ENCODE measurements at places on chromosomes 2 and 18.

- no peak for DNase-seq
Measured at GRCh38 chr2:194223218-194223617, 1433.8 kb upstream of the SLC39A10 start.

DNA sequence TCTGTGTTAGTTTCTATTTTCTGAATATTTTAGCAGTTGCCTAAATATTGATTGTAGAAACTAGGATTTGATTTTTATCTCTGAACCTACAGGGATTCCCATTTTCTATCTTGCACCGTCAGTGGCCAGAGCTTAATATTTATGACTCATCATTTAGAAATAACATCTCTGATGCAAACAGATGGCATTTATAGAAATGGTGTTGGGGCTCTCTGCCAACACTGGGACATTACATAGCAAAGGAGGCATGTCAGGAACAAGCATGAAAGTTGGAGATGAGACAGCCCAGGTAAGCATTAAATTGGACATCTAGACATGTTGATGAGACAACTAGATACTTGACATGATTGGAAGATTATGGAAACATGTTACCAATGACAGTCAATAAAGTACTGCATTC, 165.3 kb upstream of the SYT4 start:
- DNase-seq = no peak

DNA sequence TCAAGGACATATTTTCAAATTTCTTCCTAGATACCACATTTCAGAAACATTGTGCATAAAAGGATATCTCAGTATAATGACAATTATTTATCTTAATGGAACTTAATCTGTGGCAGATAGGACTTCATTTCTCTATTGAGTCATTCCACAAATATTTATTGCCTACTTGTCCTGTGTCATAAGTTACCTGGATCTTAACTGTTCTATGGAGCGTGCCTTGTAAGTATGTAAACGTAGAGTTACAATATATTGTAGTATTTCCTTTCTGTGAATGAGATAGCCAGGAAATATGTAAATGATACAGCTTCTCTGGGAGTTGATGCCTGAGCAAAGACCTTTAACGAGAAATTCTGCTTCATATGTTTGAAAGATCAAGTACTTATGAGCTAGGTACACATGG, 2.5 kb downstream of the AGFG1 start:
- no peak for DNase-seq

- no peak for DNase-seq
Measured at GRCh38 chr2:236840857-236841256, 244.8 kb upstream of the COPS8 start.

DNA sequence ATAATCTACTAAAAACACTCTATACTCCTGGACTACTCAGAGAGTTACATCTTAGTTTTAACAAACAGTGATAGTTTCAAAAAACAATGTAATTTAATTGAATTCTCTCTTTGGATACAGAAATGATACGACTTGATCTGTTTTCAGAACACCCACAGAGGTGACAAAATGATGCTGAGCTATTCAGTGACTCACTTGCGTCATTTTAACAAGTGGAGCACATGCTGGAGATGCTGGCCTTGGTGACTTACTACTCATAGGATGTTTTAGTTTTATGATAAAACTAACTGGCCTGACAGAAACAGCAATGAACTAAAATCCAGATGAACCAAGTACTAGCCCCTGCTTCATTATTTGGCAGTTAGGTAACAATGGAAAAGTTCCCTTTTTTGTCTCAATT, 101.3 kb upstream of the ITGB6 start:
- DNase-seq = no peak

DNA sequence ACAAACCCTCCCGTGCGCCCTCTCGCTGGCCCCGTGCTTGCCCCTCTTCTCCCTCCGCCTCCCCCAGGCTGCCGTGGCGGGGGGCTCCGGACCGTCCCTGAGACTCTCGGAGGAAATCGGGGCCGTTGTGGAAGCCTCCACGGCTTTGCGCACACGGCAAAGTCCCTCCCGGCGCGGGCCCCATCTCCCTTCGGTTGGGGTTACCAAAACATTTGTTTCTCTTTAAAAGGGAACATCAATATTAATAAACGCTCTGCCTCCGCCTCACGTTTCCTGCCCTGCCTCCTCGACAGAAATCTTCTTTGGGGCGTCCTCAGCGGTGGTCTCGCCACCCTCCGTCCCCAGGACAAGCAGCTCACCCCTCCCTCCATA, 3.8 kb downstream of the PAX3 start:
- DNase-seq = no peak

DNA sequence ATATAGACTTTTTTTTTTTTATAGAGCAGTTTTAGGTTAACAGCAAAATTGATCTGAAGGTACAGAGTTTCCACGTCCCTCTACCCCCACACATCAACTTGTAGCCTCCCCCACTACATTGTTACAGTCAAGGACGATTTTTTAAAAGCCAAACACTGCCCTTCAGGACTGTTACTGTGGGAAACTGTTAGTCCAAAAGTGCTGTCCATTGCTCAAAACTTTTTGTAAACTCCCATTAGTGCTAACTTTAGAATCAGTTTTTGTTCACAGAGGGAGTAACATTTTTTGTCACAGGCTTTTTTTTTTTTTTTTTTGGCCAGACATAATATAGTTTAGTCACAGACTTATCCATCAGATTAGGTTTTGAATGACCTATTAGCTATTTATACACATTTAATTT, 24.1 kb downstream of the ELP2 start:
- no peak for DNase-seq

DNA sequence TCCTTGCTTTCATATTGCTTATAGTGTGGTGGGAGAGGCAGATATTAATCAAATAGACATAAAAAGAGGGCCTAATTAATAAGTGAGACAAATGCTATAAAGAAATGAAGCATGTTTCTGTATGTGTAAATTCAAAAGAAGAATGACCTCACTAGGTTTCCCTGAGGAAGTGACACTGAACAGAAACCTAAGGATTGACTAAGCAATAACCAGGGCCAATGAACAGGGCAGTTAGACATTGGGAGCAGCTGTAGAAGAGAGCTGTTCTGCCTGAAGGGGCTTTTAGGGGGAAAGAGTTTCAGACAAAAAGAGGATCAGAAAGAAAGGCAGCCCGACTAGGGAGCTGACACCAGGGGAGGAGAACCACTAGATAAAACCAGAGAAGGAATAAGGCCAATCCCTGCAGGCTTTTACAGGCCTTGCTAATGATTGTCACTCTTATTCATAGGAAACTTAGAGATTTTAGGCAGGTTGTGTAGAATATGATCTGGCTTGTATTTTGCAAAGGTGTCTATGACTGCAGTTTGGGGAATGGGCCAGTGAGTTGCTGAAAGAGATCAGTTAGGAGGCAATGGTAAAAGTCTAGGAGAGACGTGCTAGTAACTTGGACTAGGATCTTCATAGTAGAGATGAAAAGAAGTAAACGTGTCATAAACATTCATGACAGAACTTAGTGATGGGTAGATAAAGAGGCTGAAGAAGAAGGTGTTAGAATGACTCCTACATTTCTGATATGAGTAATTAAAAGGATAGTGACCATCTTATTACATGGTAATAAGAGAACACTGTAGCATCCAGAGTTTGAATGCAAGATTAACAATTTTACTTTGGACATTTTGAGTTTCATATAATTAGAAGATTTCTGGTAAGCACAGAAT, 26.8 kb upstream of the NABP1 start:
- no peak for DNase-seq

- no peak for DNase-seq
Measured at GRCh38 chr2:40265602-40266001, 186.3 kb downstream of the SLC8A1 start.

GRCh38 chr2:178241844-178242551, 47.7 kb downstream of the OSBPL6 start:
- no peak for DNase-seq

DNA sequence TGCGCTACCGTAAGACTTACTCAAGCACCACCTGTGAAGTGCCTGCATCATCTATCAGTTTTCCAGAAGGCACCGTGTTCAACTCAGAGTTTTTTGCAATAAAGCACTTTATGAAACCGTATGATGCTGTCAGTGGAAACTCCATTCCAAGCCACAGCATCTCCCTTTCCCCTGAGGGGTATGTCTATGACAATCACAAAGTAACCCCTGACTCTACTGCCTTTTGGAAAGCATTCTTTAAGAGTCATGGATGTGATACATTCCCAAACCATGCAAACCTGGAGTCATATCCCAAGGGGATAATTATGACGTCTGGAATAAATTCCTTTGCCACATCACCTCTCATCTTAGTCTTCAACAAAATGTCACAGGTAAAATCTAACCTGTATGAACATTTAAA, 39.2 kb downstream of the UNC50 start:
- no peak for DNase-seq

DNA sequence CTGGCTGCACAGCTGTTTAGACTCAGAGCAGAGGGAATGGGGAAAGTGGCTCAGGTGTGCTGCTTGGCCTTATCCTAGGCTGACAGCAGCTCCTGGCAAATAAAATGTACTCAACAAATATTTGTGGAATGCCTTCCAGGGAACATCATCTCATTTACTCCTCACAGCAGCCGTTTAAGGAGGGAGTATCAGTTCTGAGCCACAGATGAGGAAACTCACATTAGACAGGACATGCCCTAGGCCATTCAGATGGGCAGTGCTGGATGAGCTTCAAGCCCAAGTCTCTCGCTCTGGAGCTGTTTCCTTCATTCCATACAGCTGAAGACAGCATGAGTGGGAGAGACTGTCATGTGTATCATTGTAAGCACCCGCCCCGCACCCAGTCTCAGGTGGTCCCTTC, 129.6 kb upstream of the CNGA3 start:
- DNase-seq = no peak

DNA sequence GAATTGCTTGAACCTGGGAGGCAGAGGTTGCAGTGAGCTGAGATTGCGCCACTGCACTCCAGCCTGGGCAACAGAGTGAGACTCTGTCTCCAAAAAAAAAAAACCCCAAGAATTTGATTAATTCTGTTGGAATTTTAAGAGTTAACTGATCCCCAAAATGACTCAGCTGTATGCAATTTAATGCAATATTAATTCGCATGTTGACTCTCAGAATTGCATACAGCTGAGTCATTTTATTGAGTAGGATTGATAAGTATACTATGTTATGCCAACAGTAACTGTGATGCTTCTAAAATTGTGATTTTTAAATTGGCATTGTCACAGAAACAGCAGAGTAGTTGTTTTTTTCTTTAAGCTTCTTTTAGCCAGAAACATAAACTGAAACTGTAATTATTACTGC, 19.6 kb downstream of the MSH2 start:
- no peak for DNase-seq

- no peak for DNase-seq
Measured at GRCh38 chr18:54767098-54767497, 61.2 kb upstream of the RAB27B start.

DNA sequence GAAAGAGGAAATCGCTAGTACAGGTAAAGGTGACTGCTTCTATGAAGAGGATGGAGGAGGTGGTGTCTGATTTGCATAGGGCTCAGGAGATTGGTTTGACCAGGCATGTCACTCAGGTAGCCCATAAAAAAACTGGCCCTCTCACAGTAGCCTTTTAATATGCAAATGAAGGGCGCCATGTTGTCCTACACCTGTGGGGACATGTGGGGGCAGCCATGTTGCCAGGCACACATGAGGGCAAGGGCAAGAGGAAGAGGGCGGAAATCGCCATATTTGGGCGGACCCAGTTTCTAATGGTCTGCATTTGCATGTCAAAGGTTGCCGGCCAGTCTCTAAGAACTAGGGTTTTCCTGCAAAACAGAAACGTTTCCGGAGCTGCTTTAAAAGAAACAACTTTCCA, 1330.6 kb downstream of the DSC3 start:
- no peak for DNase-seq

- no peak for DNase-seq
Measured at GRCh38 chr2:130351711-130352110, 4.1 kb upstream of the PTPN18 start.

DNA sequence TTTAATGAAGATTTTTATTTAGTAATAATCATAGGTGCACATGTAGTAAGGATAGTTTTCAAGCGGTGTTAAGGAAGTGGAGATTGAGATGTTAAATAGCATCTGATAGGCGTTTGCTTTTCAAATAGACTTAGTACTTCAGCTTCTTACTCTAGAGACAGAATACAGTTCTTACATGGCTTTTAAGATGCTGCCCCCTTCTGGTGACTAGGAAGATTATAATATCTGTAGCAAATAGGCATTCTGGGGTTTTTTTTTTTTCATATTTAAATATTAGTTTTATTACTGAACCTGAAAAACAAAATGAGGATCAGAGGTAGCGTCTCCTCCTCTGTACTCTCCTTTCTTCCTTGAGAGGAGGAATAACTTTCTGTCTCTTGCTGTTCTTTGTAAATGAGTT, 100.2 kb downstream of the AGAP1 start:
- no peak for DNase-seq

DNA sequence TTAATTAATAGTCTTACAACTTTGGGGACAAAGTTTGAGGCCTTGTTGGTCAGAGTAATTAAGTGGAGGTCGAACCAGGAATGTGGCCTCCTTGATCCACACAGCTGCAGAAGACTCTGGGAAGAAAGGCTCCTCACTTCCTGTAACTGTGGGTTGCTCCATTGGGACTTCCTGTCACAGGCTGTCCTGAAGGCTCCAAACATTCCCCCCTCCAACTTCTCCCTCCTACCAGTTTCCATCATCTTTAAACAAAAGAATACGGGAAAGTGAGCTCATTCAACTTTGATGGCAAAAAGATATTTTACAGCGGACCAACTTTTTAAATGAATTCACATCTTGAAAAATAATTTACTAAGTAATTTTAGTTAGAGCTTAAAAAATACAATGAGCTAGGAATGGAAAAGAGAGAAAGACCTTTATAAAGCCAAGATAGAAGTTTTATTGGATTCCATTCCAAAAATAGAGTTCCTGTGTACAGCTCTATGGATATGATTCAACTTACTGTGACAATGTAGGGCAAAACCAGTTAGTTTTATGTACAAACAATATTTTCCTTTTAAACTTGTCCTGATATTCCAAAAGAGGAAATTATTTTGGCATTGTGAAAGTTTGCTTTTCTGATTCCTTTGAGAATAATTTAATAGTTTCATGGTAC, 212.0 kb upstream of the NABP1 start:
- DNase-seq = no peak

- no peak for DNase-seq
Measured at GRCh38 chr2:39725401-39725800, 53.7 kb downstream of the THUMPD2 start.

DNA sequence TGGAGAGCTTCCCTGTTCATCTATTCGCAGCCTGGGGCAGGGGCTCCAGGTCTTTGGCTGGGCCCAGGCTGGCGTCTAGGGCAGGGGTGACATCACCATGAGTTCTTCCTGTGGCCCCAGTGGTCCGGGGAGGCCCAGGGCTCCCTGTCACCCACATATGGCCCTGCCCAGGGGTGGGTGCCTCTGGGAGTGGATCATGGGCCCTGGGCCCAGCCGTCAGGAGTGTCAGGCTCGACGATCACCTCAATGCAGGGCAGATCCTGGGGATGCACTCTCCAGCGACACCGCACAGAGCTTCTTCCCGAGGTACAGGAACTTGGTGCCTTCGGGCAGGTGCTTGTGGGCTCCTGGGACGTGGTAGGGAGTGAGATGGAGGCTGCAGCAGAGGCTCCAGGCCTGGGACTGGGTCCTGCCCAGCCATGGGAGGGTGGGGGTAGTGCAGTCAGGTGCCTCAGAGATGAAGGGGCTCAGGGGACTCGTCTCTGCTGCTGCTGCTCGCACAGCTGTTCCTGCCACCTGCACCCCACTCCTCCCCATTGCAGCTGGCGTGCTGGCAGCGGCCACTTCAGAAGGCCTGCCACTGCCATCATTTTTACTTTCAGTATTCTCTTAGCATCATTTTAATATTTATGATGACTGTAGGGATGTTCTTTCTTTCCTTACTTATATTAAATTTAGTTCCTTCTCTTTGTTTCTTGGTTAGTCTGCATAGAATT, 196.0 kb upstream of the VRK2 start:
- DNase-seq = no peak
